ENCODE measurements at places on chromosomes 16 and 17. TPM values are rescaled to one million over a fixed set of nuclear protein-coding genes. Genes with fewer than 3 reads are reported as not detected.

DNA sequence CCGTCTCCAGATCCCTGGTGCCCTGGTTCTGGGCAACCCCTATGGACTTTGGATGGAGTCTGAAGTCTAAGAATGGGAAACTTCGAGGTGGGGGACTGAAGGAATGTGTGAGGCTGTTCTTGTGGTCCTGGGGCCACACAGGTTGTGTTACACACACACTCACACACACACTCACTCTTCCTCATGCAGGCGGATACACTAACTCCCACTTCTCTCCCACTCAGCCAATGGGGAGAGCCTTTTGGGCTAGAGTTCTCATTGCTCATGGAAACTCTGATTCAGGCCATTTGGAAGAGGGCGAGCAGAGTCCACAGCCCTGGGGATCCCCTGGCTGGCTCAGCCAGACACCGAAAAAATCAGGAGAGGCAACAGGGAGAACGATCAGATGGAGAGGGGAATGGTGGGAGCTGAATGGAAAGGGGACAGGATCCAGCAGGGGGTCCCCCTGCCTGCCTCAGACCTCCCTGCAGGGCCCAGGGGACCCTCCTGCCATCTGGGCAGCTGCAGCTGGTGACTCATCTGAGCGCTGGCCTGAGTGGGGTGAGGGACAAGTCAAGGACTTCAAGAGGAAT, 9.1 kb downstream of the IGFBP4 start:
- H3K36me3 ChIP-seq = peaks cover 39% of the 10 kb centered on the region
- H3K27ac ChIP-seq = peak overlapping the region; percentile 50
- DNase-seq = peak; percentile 70
- peaks cover 34% of the 10 kb centered on the region for H3K4me1 ChIP-seq
- peaks cover 9% of the 10 kb centered on the region for H3K27me3 ChIP-seq
- H3K4me3 ChIP-seq = no peak overlapping the region

- H3K36me3 ChIP-seq = peaks cover 16% of the 10 kb centered on the region
- no peak for DNase-seq
- H3K27me3 ChIP-seq = no peaks in the 10 kb centered on the region
- H3K4me1 ChIP-seq = no peaks in the 10 kb centered on the region
- H3K27ac ChIP-seq = no peak overlapping the region
These were observed 10.0 kb downstream of the ZNF594 start for GRCh38 chr17:5181509-5182305.

DNA sequence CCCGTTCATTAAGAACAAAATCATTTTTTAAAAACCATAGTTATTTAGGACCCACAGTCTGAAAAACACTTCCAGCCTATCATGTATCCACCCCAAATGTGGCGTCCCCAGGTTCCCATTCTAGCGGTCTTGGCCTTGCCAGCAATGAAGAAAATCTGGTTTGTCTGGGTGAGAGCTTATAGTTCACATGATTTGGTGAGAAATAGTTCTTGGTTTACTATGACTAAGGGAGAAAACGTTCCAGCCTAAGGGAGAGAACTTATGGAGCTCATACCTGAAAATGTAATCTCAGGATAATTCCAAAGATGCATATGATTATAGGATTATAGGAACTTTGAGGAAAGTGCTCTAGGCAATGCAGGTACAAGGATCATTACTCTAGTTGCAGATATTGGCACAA, 4.8 kb downstream of the MARVELD3 start:
- no peak for DNase-seq
- H3K36me3 ChIP-seq = no peaks in the 10 kb centered on the region
- H3K27me3 ChIP-seq = peaks cover 8% of the 10 kb centered on the region
- H3K27ac ChIP-seq = no peak overlapping the region
- no peaks in the 10 kb centered on the region for H3K4me1 ChIP-seq

- H3K36me3 ChIP-seq = no peaks in the 10 kb centered on the region
- no peak overlapping the region for H3K4me3 ChIP-seq
These were observed 10.4 kb upstream of the WFDC1 start for GRCh38 chr16:84284154-84284722.

DNA sequence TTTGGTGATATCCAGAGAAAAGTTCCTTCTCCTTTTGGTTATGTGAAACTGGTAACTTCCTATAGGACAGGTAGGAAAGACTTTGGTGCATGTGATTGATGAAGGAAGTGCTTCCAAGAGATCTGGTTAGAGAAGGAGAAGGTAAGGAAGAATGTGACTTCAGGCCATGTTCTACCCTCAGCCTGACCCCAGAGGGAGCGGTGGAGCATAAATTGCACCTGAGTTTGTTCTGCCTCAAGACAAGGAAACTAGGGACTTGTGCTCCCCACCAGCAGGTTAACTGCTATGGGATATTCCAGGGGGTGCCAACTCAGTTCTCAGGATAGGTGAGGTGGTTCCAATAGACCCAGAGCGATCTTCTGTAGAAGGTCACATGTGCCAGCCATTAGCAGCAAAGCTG, 299.3 kb upstream of the XYLT1 start:
- no peak overlapping the region for H3K27ac ChIP-seq
- no peak overlapping the region for H3K4me3 ChIP-seq
- no peaks in the 10 kb centered on the region for H3K36me3 ChIP-seq
- DNase-seq = no peak
- no peaks in the 10 kb centered on the region for H3K27me3 ChIP-seq

- DNase-seq = no peak
- peaks cover 99% of the 10 kb centered on the region for H3K36me3 ChIP-seq
- H3K4me3 ChIP-seq = no peak overlapping the region
These were observed 43.8 kb upstream of the ENDOV start for GRCh38 chr17:80371196-80371595.

GRCh38 chr16:56426585-56426984, 1.2 kb upstream of the AMFR start:
- H3K4me3 ChIP-seq = no peak overlapping the region
- H3K27ac ChIP-seq = no peak overlapping the region
- H3K36me3 ChIP-seq = peaks cover 13% of the 10 kb centered on the region
- H3K4me1 ChIP-seq = peaks cover 21% of the 10 kb centered on the region
- H3K27me3 ChIP-seq = no peaks in the 10 kb centered on the region

DNA sequence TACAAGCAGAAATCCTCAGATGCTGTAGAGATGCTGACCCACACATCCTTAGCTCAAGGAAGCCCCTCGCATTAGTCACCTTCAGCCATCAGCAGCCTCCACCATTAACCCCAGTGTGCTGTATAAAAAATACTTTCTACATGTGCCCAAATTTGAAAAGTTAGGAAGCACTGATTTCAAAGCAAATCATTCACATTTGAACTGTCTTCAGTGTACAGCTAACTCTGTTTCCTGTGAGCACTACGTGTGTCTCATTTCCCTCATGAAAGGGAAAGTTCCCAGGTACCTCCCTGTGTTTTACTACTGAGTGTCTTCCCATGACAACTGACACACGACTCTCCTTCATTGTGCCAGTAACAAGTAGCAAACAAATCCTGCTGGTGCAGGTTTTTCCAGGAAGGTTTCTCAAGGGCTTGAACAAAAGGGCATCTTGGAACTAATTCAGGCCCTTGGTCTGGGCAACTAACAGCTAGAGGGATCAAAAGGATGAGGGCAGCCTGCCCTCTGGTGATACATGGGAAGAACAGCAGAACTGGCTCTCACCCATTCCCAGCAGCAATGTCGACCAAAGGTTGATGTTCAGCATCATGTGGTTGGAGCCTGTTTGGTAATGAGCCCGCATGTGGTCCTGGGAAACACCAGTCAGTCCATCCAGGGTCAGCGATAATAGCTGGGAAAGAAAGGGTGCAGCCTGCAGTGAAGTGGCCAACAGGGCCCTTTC, 4.0 kb downstream of the SLC35B1 start:
- H3K4me3 ChIP-seq = no peak overlapping the region
- peaks cover 68% of the 10 kb centered on the region for H3K36me3 ChIP-seq
- H3K27ac ChIP-seq = no peak overlapping the region

- no peak overlapping the region for H3K4me3 ChIP-seq
- peaks cover 28% of the 10 kb centered on the region for H3K4me1 ChIP-seq
- no peaks in the 10 kb centered on the region for H3K27me3 ChIP-seq
These were observed 2.3 kb downstream of the ENKD1 start for GRCh38 chr16:67664258-67664657.

DNA sequence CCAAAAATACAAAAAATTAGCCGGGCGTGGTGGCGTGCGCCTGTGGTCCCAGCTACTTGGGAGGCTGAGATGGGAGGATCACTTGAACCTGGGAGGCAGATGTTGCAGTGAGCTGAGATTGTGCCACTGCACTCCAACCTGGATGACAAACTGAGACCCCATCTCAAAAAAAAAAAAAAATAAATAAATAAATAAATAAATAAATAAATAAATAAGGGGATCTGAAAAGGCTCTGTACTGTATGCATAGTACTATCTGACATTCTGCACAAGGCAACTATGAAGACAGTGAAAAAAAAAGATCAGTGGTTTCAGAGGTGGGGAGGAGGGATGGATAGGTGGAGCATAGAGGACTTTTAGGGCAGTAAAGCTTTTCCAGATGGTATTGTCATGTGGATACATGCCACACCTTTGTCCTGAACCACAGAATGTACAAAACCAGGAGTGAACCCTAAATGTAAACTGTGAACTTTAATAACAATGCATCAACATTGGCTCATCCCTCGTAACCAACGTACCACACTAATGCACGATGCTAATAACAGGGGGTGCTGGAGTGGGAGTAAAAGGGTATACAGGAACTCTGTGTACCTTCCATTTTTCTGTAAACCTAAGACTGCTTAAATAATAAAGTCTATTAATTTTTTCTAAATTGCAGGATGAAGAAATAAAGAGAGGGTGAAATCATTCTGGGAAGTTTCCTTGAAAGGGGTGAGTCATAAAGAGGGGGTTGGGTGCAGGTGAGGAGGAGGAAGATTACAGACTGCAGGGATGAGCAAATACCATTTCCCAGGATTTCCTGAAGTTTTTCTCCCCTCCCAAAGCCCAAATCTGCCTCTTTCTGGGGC, 155.8 kb upstream of the SDK2 start:
- no peaks in the 10 kb centered on the region for H3K36me3 ChIP-seq
- no peak overlapping the region for H3K4me3 ChIP-seq
- peaks cover under 1% of the 10 kb centered on the region for H3K27me3 ChIP-seq

DNA sequence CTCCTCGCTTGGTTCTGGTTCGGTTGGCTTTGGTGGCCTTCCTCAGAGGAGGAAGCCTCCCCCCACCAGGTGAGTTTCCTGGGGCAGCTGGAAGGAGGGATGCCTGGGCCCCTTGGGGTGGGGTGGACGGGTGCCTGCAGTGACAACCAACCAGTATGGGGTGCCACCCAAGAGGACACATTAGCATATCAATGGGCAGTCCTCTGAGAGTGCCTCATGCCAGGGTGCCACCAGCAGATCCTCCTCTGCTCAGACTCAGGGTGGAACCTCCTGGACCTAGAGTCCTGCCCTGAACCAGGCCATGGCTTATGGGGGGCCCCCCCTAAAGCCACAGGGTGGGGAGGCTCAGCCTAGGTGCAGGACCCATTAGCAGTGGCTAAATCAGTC, 2.7 kb downstream of the PPP1R1B start:
- H3K4me1 ChIP-seq = peaks cover 5% of the 10 kb centered on the region
- H3K4me3 ChIP-seq = no peak overlapping the region
- H3K27me3 ChIP-seq = no peaks in the 10 kb centered on the region
- no peak overlapping the region for H3K27ac ChIP-seq
- DNase-seq = no peak
- H3K36me3 ChIP-seq = no peaks in the 10 kb centered on the region

GRCh38 chr17:48148029-48148770, 40.6 kb downstream of the SNX11 start:
- no peak overlapping the region for H3K27ac ChIP-seq
- H3K27me3 ChIP-seq = peaks cover 7% of the 10 kb centered on the region
- DNase-seq = no peak
- H3K36me3 ChIP-seq = no peaks in the 10 kb centered on the region
- no peak overlapping the region for H3K4me3 ChIP-seq

- no peak for DNase-seq
- H3K4me3 ChIP-seq = no peak overlapping the region
- H3K27me3 ChIP-seq = no peaks in the 10 kb centered on the region
- H3K36me3 ChIP-seq = peaks cover 28% of the 10 kb centered on the region
- H3K4me1 ChIP-seq = peaks cover 20% of the 10 kb centered on the region
These were observed 51.5 kb downstream of the CHCT1 start for GRCh38 chr17:60473788-60474187.

MTSS2 gene
- 107 TPM for total RNA-seq

MYL4 gene
- 0.89 TPM for total RNA-seq

CSHL1 gene
- total RNA-seq = not detected

ICAM2 gene
- total RNA-seq = 27.0 TPM

PYY gene
- total RNA-seq = not detected

MYH13 gene
- 0.08 TPM for total RNA-seq

CA5A gene
- total RNA-seq = not detected

MED1 gene
- total RNA-seq = 23.5 TPM

ARRB2 gene
- 16.5 TPM for total RNA-seq

RND2 gene
- 0.22 TPM for total RNA-seq

EVI2A gene
- total RNA-seq = 1.7 TPM
